ENCODE measurements at places on chromosomes 2 and 18.

DNA sequence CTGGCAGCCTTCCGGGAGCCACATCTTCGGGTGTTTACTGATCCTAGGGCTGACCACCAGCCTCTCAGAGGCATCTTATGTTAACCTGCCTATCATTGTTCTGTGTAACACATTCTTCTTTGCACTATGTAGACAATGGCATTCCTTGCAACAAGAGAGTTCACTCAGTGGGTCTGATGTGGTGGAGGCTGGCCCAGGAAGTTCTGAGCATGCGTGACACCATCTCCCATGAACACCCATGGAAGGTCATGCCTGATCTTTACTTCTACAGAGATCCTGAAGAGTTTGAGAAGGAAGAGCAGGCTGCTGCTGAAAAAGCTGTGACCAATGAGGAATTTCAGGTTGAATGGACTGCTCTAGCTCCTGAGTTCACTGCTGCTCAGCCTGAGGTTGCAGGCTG is 15.3 kb upstream of the ALMS1 start:
- no peak for DNase-seq

DNA sequence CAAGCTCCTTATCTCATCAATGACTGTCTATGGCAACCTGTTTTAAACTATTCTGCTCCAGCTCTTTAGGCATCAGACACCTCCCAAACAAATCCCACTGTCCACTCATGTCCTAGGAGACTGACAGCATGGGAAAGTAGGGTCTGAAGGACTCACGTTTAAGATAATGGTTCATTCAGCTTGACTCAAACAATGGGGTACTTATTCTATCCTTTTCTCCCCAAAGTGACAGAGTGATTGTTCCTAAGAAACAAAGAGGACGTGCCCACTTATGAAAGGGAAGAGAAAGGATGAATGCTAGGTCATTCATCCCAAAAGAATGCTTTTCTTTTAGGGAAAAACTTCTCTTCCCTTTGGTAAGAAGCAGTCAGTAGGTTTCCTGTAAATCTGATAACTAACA is 41.9 kb downstream of the ALK start:
- no peak for DNase-seq

DNA sequence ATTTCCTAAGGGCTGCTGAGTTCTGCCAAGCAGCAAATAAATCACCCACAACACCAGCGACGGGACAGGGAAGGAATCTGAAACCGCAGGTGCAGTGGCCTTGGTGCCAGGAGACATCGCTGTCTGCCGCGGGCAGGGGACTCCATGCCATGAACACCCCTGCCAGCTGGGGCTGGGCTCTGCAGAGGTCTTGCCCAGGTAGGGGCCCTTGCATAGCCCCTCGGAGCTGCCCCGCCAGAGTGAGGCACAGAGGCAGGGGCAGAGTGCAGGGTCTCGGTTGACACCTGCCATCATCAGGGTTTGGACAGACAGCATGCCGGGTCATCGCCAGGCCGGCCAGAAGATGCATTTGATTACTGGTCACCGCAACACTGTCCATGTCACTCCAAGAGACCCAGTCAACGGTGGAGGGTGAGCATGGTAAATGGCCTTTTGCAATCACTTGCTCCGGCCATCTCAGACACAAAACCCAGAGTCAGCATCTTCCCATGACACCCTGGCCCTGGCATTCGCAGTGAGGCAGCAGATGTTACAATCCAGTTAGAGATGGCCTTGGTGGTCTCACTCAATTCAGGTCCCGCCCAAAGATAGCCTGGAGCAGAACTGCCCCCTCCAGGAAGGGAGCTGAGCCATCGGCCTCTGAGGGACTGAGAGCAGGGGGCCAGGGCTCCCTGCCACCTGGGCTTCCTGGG is 255.4 kb downstream of the NDUFA10 start:
- no peak for DNase-seq

GRCh38 chr2:143401861-143402260 is 272.6 kb downstream of the ARHGAP15 start:
- no peak for DNase-seq

DNA sequence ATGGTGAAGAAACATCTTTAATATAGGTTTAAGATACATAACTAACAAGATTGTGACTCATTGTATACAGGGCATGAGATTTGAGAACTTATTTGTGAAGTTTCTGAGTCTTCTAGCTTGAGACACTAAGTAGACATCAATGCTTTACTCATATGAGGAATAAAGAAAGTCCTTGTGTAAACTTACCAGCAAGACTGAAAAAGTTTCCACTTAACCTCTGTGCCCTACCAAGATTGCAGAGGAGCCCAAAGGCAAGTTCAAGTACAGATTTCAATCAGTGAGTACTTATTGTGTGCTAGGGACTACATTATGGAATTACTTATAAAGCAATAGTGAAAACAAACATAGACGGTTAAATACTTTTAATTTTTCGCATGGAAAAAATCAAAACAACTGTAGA is 1041.2 kb upstream of the CELF4 start:
- no peak for DNase-seq

DNA sequence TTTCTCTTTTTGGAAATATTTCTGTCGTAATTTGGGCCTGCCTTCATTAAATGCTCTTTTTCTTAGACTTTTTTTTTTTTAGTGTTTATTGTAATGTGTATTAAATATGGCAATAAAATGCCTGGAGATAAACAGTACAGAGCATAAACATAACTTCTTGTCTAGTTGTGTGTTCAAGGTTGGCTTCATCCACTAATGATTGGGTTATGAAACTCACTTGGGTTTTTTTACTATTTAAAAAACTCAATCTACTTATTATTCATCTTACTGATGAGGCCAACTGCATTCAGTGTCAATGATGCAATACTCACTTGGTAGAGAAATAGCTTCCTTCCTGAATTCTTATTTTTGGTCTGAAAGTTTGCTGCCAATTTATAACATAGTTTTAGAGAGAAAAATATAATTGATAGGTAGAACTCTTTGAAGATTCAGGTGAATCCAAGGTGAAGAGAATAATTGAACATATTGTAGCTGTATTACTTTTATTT is 144.2 kb upstream of the NABP1 start:
- DNase-seq: no peak

GRCh38 chr2:46716927-46717326 is 198.7 kb downstream of the MCFD2 start:
- DNase-seq: no peak

DNA sequence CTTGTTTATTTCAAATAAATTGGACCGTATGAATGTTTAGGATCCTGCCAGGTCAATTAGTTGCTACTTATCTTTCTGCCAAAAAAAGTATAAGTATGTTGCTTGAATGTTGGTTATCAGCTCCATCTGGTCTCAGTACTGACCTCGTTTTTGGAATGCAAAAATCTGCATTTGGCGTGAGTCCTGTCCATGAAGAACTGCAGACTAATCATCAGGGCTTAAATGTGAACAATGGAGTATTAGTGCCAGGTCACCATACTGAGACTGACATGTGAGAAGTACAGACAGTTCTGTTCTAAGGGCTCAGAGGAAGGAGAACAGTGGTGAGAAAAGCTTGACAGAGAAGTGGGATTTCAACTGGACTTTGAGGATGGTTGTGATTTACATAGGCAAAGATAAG is 393.1 kb upstream of the SLC14A2 start:
- DNase-seq: no peak

GRCh38 chr2:239278361-239278760 is 122.5 kb downstream of the HDAC4 start:
- peak; percentile 13 for DNase-seq

DNA sequence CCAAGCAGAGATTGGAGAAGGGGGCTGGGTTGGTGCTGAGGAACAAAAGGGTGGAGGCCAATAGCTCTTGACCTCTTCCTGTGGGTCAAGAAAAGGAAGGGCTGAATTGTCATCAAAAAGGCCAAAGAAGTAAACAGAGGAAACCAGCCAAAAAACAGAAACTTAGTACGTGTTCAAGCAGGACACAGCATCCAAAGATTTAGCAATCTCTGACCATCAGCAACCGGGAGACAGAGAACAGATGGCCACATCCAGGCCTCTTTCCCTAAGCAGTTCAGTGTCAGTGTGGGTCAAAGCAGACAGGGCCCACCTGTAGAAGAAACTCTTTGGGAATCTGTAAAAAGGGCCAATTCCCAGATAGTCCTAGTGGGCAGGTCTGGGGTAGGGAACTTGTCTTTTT is 2.9 kb downstream of the DNPEP start:
- no peak for DNase-seq

GRCh38 chr2:76737607-76738006 is 784.6 kb downstream of the LRRTM4 start:
- peak; percentile 51 for DNase-seq

GRCh38 chr2:239566995-239567568 is 166.3 kb upstream of the HDAC4 start:
- no peak for DNase-seq

DNA sequence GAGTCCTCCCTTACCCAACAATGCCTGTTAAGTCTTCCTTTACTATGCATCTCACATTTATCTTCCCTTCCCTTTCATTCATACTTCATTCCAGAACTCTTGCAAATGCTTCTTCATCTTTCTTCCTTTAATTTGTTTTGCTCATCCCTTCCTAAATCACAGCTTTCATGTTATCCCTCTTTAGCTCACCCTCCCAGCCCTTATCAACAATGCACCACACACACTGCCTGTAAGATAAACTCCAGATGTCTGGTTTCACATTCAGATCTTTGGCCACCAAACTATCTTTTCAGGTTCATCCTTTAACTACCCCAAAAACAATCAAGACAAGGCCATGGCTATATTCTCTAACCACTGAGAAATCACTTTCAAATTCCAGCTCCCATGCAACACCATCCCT is 3.4 kb downstream of the CCDC93 start:
- DNase-seq: no peak

- DNase-seq: no peak
Measured at GRCh38 chr2:62641410-62641843, 64.1 kb upstream of the EHBP1 start.

DNA sequence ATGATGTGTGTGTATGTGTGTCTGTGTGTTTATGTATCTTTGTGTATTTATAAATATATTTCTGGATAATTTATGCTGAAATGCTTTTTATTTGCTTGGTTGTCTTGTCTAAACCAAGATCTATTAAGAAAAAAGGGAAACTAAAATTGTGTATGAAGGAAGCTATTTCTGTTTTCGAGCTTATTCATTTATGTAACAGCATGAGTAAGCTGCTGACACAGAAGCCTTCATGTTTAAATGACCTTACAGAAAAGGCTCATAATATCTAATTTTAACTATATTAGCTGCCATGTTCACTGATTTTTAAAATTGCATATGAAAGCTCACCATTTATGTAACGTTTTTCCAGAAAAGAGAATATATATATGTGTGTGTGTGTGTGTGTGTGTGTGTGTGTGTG is 392.8 kb downstream of the PTH2R start:
- DNase-seq: no peak

- peak; percentile 84 for DNase-seq
Measured at GRCh38 chr2:100802066-100802465, 17.9 kb upstream of the NPAS2 start.

Measured in islet precursor cell (in vitro differentiated cells).